Osteocyte (in vitro differentiated cells): ENCODE measurements at places on chromosomes 3 and 15. TPM values are rescaled to one million over a fixed set of nuclear protein-coding genes. Genes with fewer than 3 reads are reported as not detected.

GRCh38 chr3:31862666-31863279 is 118.3 kb downstream of the OSBPL10 start:
- peak overlapping the region; percentile 50 for H3K27ac ChIP-seq
- H3K27me3 ChIP-seq = no peaks in the 10 kb centered on the region

- H3K27ac ChIP-seq = no peak overlapping the region
- no peak for DNase-seq
- no peak overlapping the region for H3K4me3 ChIP-seq
Observed at GRCh38 chr15:79967298-79968182, 3.5 kb downstream of the BCL2A1 start.

DNA sequence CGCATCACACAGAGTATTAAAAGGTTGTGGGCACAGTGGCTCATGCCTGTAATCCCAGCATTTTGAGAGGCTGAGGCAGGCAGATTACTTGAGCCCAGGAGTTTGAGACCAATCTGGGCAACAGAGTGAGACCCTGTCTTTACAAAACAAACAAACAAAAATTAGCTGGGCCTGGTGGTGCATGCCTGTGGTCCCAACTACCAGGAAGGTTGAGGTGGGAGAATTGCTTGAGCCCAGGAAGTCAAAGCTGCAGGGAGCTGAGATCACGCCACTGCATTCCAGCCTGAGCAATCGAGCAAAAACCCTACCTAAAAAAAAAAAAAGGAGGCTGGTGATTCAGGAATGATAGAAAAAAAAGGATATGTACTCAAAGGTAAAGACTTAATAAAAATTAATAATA is 28.2 kb upstream of the ST6GAL1 start:
- no peak for DNase-seq
- H3K4me3 ChIP-seq = no peak overlapping the region
- peaks cover 10% of the 10 kb centered on the region for H3K27me3 ChIP-seq
- H3K4me1 ChIP-seq = peaks cover 14% of the 10 kb centered on the region

DNA sequence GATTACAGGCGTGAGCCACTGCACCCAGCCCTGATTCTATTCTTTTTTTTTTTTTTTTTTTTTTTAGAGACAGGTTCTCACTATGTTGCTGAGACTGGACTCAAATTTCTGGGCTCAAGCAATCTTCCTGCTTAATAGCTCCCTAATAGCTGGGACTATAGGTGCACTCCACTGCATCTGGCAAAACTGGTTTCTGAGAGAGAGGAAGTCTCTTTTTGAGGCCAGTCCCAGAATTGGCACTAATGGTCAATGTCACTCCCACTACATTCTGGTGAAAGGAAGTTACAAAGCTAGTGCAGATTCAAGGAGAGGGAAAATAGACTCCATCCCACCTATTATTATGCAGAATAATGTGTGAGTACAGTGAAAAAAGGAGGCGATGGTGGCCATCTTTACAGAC is 5.8 kb upstream of the TGFBR2 start:
- no peak overlapping the region for H3K4me3 ChIP-seq
- DNase-seq = no peak
- no peaks in the 10 kb centered on the region for H3K36me3 ChIP-seq

DNA sequence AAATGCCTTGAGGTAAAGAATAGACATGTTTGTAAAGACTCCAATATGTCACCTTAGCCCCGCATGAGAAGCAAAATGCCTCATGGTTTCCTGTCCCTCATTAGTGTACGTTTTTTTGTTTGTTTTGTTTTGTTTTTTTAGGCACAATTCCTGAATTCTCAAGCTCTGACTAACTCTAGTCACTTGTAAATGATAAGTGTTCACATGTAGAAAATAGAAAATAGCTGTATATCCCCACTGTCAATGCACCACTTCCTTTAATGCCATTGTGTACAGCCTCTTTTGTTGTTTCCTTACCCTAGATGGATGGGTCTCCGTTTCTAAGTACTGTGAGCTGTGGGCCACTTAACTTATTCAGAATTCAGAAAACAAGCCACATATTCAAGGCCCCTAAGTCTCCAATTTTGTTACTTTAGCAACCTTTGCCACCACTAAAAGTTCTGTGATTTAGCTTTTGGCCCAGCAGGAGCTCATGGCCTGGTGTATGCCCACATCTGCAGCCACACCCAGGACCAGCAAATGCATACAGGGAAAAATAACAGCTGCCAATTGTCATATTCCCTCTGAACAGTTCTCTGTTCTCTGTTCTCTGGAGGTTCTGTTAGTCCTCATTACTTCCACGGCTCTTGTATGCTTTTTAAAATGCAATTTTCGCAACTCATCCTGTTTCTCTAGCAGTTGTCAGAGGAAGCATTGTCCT is 655.5 kb downstream of the GBE1 start:
- H3K27ac ChIP-seq = peak overlapping the region; percentile 18
- H3K27me3 ChIP-seq = no peaks in the 10 kb centered on the region
- H3K36me3 ChIP-seq = no peaks in the 10 kb centered on the region
- no peak overlapping the region for H3K4me3 ChIP-seq
- peaks cover 17% of the 10 kb centered on the region for H3K4me1 ChIP-seq
- DNase-seq = no peak

- no peak overlapping the region for H3K27ac ChIP-seq
- H3K4me3 ChIP-seq = no peak overlapping the region
- no peak for DNase-seq
- H3K27me3 ChIP-seq = peaks cover 14% of the 10 kb centered on the region
Observed at GRCh38 chr15:71639471-71639870, 170.9 kb upstream of the NR2E3 start.

DNA sequence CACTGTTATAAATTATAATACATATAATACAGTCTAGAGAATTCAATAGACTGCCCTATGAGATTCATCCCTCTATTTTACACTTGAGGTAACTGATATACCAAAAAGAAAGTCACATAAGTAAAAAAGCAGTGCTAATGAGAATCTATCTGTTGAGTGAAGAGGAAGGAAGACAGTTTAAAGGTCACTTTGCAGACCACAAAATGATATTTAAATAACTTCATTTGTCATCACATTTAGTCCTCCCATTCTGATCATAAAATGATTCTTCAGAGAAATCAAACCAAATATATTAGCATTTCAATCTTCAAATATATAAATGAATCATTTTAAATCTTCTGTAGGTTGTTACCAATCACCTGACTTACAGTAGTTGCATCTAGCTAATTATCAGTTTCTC is 60.5 kb upstream of the CCDC50 start:
- no peaks in the 10 kb centered on the region for H3K36me3 ChIP-seq
- no peaks in the 10 kb centered on the region for H3K27me3 ChIP-seq
- no peak for DNase-seq
- H3K4me1 ChIP-seq = no peaks in the 10 kb centered on the region

DNA sequence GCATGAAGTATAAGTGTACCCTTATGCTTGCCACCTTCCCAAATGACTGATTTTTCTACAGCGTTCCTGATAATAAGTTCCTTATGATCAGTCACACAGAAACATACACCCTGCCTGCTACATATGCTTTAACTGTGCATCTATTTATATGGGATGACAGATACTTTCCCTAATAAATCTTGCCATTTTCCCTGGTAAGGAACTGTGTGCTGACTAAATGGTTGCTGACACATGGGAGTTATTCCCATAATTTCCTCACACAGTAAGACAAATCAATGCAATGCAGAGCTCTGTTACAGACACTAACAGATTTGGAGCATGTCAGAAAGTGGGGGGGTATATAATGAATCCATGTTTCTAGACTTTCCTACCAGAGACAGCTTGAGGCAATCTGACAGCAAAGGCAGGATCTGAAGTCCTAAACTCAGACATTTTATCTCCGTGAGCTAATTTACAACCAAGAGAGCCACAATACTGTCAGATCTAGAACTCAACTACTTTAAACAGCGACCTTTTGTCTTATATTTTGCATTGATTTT is 86.9 kb upstream of the TCF12 start:
- no peak for DNase-seq
- no peak overlapping the region for H3K4me3 ChIP-seq

DNA sequence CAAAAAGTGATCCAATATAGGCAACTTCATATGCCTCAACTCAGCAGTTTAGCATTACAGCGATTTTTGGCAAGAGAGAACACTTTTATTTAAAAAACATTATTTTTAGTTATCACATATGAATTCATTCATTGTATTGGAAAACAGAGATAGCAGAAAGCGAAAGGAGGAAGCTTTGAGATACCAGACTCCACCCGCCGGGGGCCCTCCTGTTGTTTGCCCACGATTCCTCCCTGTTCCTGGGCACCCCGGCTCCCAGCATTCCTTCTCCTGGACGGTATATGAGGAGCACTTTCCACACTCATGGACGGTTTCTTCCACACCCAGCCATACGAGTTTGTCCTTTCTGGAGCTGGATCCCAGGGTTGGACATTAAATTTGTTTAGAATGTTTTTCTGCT is 18.2 kb downstream of the APBA2 start:
- no peak overlapping the region for H3K27ac ChIP-seq
- H3K27me3 ChIP-seq = no peaks in the 10 kb centered on the region
- no peak for DNase-seq
- H3K36me3 ChIP-seq = no peaks in the 10 kb centered on the region

GRCh38 chr3:127716384-127716783 is 43.6 kb downstream of the ABTB1 start:
- H3K27me3 ChIP-seq = no peaks in the 10 kb centered on the region
- H3K27ac ChIP-seq = no peak overlapping the region
- no peak for DNase-seq
- H3K36me3 ChIP-seq = peaks cover 28% of the 10 kb centered on the region

DNA sequence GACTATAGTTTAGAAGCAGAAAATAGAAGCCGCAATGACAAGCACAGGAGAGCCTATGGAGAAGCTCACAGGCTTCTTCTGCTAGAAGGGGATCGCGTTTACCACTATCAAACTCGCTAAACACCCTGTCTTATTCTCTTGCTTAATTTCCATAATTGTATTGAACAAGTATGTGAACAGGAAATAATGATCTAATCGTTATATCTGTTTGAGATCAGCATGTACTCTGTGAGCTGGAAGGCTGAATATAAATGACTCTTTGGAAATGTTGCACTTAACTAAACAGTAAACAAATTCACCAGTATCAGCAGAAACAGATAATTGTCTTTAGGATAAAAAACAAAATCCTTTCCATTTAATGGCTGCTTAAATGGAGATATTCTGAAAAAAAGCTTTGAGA is 15.0 kb downstream of the NEK10 start:
- H3K27ac ChIP-seq = no peak overlapping the region
- H3K4me3 ChIP-seq = no peak overlapping the region
- H3K27me3 ChIP-seq = no peaks in the 10 kb centered on the region
- peaks cover 8% of the 10 kb centered on the region for H3K36me3 ChIP-seq
- peaks cover 24% of the 10 kb centered on the region for H3K4me1 ChIP-seq
- DNase-seq = no peak

DNA sequence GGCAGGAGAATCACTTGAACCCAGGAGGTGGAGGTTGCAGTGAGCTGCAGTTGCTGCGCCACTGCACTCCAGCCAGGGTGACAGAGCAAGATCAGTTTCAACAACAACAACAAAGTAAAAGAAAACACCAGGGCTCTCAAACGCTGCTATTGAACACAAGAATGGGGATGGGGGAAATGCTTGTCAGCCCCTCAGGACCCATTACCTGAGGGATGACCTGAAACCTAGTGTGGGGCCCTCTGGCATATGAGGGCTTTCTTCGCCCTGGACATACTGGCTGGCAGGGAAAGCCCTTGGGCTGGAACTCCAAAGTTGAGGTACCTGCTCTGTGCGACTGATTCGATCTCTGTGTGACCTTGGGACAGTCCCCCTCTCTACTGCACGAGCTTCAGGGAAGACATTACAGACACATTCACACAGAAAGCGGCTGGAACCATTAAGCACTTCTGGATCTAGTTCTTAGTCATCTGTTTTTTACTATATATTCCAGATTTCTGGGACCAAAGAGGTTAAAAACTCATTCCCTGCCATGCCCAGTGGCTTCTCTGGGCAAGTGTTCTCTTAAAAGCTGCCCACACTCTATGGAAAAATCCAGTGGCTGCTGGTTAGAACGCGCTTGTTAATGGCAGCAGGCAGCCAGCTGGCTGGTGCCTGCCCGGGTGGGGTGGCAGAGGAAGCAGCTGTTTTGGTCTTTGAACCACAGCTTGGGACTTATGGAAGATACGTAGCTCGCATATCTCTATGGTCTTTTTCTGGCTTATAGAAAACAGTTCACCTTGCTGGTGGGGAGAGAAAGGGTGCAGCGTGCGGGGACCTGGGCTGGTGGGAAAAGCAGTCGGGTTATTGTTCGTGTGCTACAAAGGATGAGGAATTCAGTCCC is 57.2 kb downstream of the ATP1B3 start:
- no peaks in the 10 kb centered on the region for H3K27me3 ChIP-seq
- no peak overlapping the region for H3K4me3 ChIP-seq
- no peaks in the 10 kb centered on the region for H3K4me1 ChIP-seq
- H3K36me3 ChIP-seq = peaks cover 2% of the 10 kb centered on the region
- no peak overlapping the region for H3K27ac ChIP-seq
- no peak for DNase-seq

DNA sequence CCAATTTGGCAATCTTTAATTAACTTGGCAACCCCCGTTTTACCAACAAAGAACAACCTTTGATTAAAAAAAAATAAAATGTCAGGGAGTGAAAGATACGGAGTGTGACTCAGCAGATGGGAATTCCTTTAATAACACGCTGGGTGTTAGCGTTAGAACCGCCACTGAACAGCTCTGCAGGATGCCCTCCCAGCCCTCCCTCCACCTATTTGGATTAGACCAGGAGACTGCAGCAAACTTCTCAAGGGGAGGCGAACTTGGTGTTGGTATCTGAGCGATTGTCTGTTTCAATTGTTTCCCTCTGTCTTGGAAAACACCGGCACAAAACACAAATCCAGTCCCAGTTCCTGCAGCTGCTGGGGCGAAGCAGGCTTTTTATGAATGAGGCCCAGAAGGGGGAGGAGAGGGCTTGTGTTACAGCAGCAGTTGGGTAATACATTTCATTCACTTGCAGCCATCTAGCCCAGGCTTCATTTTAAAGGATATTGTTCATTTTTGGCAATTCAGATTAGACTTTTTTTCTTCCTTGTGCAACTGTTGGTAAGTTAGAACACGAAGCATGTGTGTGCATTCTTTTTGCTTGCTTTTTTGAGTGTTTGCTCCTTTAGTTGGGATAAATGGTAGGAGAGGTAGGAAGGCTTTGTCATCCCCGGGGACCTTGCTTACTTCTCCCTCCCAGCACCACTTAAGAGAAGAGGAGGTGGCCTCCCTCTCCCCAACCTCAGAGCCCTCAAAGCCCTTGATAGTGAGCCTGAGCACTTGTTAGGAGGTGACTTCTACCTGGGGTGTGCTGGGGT is 152.3 kb downstream of the IGF1R start:
- DNase-seq = no peak
- peaks cover 2% of the 10 kb centered on the region for H3K36me3 ChIP-seq
- H3K4me3 ChIP-seq = peak overlapping the region; percentile 65
- peaks cover 74% of the 10 kb centered on the region for H3K4me1 ChIP-seq
- peak overlapping the region; percentile 91 for H3K27ac ChIP-seq
- no peaks in the 10 kb centered on the region for H3K27me3 ChIP-seq

- H3K4me1 ChIP-seq = peaks cover 23% of the 10 kb centered on the region
- H3K36me3 ChIP-seq = peaks cover 27% of the 10 kb centered on the region
- DNase-seq = peak; percentile 60
- no peak overlapping the region for H3K4me3 ChIP-seq
- no peak overlapping the region for H3K27ac ChIP-seq
- no peaks in the 10 kb centered on the region for H3K27me3 ChIP-seq
Observed at GRCh38 chr3:51938780-51939425, 2.8 kb downstream of the RRP9 start.

GRCh38 chr3:43013743-43014155 is 34.6 kb downstream of the GASK1A start:
- H3K4me1 ChIP-seq = no peaks in the 10 kb centered on the region
- no peaks in the 10 kb centered on the region for H3K36me3 ChIP-seq
- H3K27ac ChIP-seq = no peak overlapping the region
- no peak for DNase-seq

KNG1 gene
- total RNA-seq = not detected in 2 replicates

LTF gene
- not detected in 2 replicates for total RNA-seq

CLDN18 gene
- not detected in 2 replicates for total RNA-seq

WWTR1 gene
- 116 and 120 TPM in 2 replicates for total RNA-seq

GRAMD2A gene
- 0.47 TPM in 1 of 2 replicates, not detected in the other for total RNA-seq

GTF2E1 gene
- 17.2 and 19.3 TPM in 2 replicates for total RNA-seq

CGNL1 gene
- total RNA-seq = 5.5 and 6.2 TPM in 2 replicates
